ENCODE measurements at places on chromosomes 1 and 21.

DNA sequence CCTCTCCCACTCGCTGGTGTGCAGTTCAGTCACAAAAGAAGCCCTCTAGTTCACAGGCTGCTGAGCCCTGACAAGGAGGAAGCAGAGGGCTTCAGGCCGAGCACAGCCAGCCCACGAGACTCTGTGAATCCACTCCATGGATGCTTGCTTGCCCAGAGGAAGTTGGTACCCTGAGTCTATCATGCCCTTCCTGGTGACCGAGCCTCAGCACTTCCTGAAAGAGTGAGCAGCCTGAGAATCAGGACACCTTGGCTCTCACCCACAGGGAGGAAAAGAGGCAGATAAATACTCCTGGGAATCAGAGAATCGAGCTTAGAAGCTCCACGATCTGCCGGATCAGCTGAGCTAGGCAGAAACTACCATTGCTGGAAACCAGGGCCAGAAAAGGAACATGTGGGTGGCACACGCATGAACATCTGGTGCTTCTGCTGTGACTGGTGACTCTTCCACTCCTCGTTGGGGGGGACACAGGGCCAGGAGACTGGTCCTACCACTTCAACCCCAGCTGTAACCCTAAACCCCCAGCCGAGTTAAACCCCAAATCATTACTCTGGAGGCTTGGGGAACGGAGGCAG, 376.3 kb upstream of the CAMK1G start:
- DNase-seq: no peak

DNA sequence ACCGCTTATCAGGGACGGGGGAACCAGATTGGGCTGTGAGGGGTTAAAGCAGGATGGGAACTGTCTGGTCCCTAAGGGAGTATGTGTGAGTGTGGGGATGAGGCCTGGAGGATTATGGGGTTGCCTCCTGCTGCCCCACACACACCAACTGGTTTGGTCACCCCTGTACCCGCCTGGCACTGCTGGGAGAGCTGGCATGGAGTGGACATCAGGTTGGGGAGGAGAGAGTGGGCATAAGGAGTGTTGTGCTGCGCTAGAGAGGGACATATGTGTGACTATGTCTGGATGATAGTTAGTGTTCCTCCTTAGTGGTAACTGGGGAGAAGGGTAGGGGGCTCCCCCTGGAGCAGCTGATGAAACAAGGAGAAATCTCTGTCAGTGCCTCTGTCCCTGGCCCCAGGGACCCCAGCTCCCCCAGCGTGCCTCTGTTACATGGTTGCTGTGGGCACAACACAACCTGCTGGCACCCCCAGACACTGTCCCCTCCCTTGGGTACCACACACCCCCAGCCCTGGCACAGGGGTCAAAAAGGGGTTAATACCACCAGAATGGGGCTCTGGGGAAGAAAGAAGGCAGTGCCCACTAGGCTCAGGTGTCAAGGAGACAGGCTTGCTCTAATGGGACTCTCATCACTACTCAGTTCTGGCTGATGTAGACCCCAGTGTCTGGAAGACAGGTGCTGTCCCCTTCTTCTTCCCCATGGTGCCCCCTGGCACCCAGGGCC, 1.9 kb downstream of the ZBTB7B start:
- DNase-seq: no peak

DNA sequence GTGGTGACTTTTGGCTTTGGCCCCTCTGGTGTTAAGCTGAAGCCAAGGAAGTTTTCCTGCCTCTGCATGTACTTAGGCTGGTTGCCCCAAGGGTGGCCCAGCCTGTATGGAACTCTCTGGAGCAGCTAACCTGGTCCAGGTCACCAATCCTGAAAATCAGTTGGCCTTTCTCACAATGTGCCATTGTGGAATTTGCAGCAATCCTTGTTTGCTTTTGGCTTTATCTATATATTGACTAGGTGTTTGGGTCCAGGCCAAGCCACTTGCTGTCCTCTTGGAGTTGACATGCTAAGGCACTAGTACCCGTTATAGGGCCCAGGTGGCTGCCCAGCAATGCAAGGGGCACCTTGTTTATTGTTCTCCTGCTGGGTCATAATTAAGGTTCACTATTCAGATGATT, 124.6 kb downstream of the CAMTA1 start:
- no peak for DNase-seq

DNA sequence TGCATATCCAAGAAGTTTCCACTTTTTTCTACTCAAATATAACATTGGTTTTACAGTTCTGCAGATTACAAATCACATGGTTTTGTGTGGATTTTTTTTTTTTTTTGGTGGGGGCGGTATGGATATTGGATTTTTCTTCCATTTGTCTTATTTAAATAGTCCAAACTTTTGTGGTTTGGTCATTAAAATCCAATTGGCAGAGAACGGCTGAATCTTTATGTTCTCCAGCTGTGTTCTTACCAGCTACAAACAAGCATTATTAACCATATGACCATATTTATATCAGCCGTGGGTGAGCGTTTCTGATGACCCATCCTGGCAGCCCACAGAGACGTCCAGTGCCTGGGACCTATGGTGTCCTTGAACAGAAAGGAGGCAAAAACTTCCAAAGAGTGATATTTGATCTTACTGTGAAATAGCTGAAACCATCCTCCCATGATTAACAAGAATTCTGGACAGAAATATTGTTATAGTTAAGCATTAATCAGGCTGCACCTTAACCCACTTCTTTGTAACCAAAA, 200.4 kb downstream of the LYPLAL1 start:
- DNase-seq: no peak

DNA sequence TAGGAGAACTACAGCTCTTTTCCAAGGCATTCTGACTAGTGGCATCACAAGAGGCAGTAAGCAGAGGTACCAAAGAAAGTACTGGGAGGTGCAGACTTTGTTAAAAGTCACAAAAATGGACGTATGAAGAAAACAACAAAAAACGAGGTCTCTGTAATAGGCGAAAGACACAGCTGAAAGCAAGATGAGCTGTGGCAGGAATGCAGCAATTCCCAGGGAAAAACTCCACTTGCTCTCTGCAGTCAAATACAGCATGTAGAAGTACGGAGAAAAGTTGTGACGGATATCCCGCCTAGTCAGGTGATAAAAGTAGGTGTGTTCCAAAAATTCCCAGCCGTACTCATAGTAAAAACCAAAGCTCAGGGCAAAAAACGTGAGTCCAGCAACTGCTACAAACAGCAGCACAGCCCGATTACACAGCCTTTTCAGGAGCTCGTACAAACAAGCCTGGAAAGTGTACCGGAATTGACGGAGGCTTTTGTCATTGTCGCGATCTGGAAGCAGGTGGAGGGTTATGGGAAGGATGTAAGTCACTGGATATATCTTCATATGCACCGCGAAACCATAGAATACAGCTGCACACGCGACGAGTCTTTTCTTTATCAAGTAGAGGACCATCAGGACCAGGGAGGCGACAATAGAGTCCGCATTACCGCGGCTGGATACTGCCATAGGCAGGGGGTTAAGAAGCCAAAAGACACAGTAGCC, 979 bp downstream of the PIGM start:
- peak; percentile 64 for DNase-seq

- no peak for DNase-seq
Observed at GRCh38 chr1:175360016-175360415, 167.4 kb upstream of the KIAA0040 start.

GRCh38 chr1:229043115-229043514, 227.8 kb upstream of the RAB4A start:
- DNase-seq: no peak

GRCh38 chr1:33946836-33947235, 83.0 kb downstream of the HMGB4 start:
- no peak for DNase-seq

- DNase-seq: peak; percentile 21
Observed at GRCh38 chr1:54248966-54249365, 49.0 kb downstream of the MRPL37 start.

- DNase-seq: no peak
Observed at GRCh38 chr1:16172964-16173446, 17.1 kb upstream of the EPHA2 start.

DNA sequence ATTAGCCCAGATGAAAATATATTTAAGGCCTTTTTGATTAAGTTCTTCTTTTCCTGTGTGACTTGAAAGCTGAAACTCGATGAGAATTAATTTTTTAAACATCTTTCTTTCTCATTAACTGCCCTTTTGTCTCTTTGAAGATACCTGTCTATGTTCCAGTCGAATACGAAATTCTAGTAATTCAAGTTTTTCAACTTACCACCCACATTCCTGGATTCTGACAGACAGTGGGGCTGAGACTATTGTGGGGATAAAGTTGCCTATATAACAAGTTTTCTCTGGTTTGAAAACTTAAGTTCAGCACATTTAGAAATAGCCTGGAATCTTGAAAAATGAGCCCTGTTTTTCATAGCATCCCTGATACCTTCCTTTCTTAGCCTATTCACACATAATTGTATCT, 114.6 kb downstream of the NTNG1 start:
- no peak for DNase-seq

- DNase-seq: no peak
Observed at GRCh38 chr1:101220906-101221305, 15.9 kb upstream of the S1PR1 start.
